Left kidney (tissue), 8 donors: ENCODE measurements at places on chromosomes 4 and X. TPM values are rescaled to one million over a fixed set of nuclear protein-coding genes. Genes with fewer than 3 reads are reported as not detected.

- DNase-seq = no peak
Observed at GRCh38 chr4:96379524-96379923, 539.6 kb downstream of the PDHA2 start.

The VEGFD gene
- 0.55 TPM for polyA plus RNA-seq

GRCh38 chr4:53658029-53658428 lies 66.7 kb upstream of the LNX1 start:
- no peak for DNase-seq

- DNase-seq = no peak
Observed at GRCh38 chr4:78720204-78720603, 55.9 kb upstream of the BMP2K start.

GRCh38 chrX:12721042-12721441 lies 70.2 kb upstream of the PRPS2 start:
- peak; percentile 30 for DNase-seq

DNA sequence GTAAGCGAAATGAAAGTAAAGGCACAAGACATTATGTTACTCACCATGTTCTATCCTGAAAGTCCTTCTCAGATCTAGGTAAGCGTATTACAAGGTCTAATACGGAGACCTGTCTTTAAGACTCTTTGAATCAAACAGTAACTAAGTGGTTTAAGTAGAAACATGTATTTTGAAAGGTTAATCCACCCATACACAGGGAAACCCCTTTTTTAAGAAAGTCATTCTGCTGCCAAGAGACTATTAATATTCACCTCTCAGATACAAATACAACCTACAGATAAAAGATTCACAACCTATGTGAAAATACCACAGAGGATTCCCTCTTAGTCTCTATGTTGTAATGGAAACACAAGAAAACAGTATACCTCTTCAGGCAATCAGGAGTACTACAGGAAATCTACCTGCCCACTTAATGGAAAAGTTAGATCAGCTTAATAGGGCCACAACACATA lies 63.2 kb upstream of the TNIP3 start:
- no peak for DNase-seq

DNA sequence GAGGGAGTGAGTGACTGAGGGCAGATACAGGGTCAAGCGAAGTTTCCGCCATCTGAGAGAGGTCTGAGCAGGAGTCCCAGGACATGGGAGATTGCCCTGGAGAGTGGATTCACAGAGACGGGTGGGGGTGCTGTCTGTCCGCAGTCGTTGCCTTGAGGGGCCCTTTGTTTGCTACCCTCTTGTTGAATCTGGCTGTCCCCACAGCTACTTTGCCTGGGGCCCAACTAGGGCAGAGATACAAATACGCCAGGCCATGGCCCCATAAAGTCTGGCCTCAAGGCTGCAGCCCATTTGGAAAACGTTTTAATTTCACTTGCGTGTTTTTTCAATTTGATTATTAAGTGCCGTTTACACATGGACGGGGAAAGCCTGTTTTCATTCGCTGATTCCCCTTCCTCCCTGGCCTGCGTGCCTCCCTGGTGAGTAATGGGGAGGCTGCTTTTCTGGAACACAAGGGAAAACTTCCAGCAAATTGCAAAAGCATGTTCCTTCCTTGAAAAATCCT lies 134.4 kb downstream of the SMIM20 start:
- peak; percentile 48 for DNase-seq

DNA sequence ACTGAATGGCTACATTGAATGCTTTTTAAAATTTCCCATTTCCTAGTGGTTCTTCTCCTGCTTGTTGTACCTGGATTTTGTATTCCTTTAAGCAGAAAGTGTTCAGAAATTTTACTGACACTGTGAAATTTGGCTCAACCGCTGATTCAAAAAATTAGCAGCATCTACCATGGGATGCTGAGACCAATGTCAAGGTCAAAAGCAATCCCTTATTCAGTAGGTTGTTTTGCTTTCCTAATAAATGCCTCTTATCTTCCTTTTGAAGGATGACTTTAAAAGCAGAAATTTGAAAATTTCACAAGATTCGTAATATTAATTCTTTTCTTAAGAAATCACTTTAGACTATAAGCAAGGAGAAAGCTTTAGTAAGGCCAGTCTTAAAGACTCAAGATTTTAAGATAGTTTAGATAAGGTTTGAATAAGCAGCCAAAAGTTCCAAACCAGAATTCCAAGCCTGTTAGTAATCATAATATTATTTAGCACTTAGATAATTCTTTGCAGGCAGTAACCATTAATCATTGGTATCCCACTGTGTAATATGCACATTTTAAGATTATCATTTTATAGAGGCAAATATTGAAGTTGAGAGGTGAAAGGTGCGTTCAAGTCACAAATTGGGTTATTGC lies 508.8 kb downstream of the ANKRD50 start:
- no peak for DNase-seq

DNA sequence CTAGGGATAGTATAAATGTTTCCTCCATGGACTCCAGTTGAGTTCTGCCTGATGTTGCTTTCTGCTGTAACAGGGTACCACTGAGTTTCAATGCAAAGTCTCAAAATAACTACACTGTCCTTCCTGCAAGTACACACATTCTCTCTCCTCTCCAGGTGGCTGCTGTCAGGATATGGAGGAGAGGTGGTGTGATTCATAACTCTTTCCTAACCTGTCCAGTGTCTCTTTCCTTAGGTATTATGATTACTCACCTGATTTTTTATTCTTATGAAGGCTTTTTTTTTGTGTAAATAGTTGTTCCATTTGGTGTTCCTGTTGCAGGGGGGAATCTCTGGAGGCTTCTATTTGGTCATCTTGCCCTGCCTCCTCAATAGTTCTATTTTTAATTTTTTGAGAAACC lies 39.8 kb upstream of the POF1B start:
- DNase-seq = no peak

DNA sequence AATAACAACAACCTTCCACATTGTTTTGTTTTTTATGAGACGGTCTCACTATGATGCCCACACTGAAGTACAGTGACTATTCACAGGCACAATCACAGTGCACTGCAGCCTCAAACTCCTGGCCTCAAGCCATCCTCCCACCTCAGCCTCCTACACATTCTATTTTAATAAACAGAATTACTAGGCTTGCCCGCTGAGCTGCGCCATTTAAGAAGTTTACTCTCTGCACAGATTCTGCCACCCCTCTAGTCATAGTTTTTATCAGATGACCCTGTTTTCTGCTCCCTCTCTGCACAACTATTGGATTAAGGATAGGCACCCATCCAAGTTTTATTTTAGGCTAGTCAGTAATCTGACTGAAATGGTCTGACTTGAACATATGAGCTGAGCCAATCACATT lies 11.3 kb upstream of the COX18 start:
- no peak for DNase-seq

DNA sequence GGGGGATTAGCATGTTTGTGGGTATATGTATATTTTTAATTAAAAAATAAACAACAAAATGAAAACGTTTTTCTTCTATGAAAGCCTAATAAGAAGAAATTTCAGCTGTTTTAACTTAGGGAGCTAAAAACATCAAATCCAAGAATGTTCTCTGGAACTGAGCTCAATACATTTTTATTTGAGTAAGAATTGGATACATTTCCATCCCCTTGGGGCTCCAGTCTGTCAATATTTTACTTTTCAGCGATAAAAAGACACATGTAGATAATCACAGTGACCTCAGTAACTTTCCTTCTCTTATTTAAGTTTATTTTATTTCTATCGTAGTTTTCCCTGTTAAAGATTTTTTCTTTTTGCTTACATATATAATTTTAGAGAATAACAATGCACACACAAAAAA lies 59.3 kb downstream of the ELOVL6 start:
- DNase-seq = no peak

GRCh38 chrX:139202742-139203420 lies 327.7 kb upstream of the F9 start:
- no peak for DNase-seq

The TMA16 gene
- 42.3 TPM for polyA plus RNA-seq

The GRSF1 gene
- 137 TPM for polyA plus RNA-seq

- no peak for DNase-seq
Observed at GRCh38 chr4:158817562-158818296, 48.9 kb downstream of the FNIP2 start.

The LANCL3 gene
- 0.20 TPM for polyA plus RNA-seq

DNA sequence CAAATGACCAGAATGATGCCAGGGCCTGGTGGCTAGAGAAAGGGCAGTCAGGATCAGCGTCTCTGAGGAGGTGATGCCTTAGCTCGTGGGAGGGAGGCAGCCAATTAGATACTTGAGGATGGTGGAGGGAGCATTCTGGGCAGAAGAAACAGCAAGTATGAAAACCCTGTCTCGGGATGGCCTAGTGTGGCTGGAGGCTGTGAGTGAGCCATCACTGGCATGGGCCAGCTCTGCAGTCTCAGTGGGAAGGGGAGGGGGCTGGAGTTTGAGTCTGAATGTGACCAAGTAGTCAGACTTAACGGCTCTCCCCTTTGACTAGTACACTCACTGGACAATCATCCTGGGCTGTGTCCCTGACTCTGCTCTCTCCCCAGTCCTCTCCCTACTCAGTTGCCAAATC lies 7.1 kb downstream of the CNGA2 start:
- no peak for DNase-seq

The CT45A2 gene
- polyA plus RNA-seq = not detected

- no peak for DNase-seq
Observed at GRCh38 chr4:7947927-7948326, 8.3 kb upstream of the AFAP1 start.

DNA sequence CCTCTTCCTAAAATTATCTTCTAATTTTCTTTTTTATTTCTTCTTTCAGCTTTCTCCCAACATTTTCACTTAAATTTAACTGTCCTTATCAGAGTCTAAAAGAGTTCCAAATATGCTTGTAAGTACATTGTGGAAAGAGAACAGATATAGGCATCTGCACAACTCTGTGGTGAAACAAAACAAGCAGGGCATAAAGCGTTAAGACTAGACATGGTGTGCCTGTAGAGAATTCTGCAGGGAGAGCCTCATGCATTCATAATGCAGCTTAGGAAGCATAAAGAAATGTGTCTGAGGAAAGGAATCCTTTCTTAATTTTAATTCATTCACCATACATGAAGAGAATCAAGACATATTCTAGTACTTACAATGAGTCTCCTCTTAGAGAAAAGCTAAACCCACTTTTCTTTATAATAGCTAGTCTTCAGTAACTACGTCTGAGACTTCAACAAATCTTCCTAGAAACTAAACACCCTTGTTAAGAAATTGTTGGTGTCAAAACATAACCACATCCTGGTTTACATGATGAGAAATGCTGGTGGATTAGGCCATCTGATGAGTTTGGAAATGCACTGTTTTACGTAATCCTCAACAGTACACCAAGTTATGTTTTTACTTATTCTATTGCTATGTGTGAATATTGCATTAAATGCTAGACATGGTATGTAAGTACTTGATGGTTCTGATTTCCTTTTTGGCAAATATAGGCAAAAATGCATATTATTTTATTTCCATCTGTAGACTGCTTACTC lies 307.8 kb upstream of the GIMD1 start:
- no peak for DNase-seq

The HERC5 gene
- 6.0 TPM for polyA plus RNA-seq

The CCNB3 gene
- polyA plus RNA-seq = 1.6 TPM
